ENCODE measurements at places on chromosomes 7 and 10.

DNA sequence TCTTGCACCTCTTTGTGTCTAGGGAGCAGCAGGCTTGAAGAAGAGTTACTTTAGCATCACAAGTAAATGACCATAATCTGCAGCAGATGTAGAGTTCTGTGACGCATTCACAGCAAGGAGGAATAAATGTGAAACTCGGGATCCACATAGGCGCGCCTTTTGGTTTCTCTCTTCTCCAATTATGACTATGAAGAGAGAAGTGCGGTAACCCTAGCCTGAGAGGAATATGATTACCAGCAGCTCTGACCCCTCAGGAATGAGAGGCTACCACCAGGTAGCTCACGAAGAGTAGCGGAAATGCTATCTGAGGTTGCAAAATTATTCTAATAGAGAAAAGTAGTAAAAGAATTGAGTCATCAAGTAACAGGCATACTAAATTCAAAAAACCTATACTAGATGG lies 25.2 kb upstream of the DMTF1 start:
- DNase-seq = no peak

- DNase-seq = no peak
Observed at GRCh38 chr10:3414667-3415023, 242.1 kb upstream of the PITRM1 start.

DNA sequence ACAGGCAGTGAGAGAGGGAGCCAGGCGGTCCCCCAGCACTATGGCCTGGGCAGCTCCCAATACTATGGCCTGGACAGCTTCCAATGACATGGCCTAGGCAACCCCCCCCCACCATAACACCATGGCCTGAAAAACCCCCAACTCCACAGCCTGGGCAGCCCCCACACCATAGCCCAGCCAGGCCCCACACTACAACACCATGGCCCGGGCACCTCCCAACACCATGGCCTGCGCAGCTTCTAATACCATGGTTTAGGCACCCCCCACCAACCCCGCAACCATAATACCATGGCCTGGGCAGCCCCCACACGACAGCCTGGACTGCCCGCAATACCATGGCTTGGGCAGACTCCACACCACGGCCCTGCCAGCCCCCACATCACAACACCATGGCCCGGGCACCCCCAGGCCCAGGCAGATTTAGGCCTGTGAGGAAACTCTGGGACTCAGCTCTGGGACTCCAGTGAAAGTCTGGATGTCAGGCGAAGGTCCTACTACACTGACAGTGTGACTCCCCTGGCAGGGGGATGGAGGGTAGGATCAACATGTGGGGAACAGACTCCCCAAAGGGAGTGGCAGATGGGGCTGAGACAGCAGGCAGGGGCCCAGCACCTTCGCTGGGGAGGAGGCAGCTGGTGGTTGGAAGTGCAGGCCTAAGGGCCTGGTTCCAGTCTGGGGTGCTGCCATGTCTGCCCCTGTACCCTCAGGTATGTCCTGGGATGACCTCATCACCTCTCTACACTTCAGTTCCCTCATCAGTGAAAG lies 8.7 kb downstream of the CPXM2 start:
- DNase-seq = no peak

GRCh38 chr10:70967591-70968587 lies 79.5 kb upstream of the PCBD1 start:
- DNase-seq = no peak

DNA sequence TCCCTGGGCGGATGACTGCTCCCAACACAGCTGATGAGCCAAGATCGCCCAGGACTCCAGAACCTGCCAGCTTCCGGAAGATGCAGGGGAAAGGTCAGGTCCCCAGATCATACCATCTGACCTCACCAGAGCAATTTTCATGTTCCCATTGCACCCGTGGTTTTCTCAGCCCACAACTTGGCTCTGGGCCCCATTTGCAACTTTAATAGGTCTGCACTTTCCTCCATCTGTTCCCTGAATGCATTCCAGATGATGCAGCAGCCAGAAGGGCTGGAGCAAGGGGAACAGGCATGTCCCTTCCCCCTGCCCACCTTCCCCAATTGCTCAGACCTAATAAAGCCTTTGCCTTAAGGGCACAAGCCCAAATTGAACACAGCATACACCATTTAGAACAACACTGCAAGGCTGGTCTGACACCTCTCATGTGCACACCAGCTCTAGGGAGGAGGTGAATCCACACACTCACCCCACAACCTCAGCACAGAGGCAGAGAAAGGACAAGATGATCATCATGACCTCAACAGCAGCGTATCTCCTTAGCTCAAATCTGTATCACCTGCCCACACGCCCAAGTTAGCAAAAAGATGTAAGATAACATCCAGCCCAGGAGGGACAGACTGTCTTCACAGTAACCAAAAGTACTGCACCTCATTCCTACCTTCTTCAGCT lies 87.5 kb downstream of the PLXNA4 start:
- no peak for DNase-seq

GRCh38 chr7:134315679-134316538 lies 821 bp downstream of the SLC35B4 start:
- DNase-seq = peak; percentile 14

DNA sequence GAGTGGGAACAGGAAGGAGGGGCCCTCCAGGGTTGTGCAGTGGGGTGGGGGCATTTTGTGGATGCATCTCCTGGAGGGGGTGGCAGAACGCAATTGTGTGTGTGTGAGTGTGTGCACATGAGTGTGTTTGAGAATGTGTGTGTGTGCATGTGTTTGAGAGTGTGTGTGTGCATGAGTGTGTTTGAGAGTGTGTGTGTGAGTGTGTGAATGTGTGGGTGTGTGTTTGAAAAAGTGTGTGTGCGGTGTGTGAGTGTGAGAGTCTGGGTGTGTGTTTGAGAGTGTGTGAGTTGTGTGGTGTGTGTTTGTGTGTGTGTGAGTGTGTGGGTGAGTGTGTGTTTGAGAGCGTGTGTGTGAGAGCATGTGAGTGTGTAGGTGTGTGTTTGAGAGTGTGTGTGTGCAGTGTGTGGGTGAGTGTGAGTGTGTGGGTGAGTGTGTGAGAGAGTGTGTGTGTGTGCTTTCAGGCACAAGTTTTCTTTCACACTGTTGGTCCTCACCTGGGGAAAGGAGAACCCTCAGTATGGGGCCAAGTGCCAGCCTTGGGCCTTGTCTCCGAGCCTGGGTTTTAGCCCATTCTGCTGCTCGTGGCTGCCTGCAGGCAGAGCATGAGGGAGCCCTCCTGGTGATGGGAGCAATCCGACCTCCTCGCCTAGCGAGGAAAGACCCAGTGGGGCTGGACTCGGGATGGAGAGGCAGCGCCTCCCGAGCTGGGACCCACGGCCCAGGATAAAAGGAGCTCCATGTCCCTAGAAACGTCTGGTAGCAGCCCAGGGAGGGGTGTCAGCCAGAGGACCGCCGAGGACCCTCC lies 35.6 kb downstream of the CDH23 start:
- DNase-seq = no peak

- DNase-seq = no peak
Observed at GRCh38 chr10:111004016-111004415, 72.8 kb upstream of the ADRA2A start.

GRCh38 chr7:16651396-16652239 lies 5.6 kb downstream of the BZW2 start:
- DNase-seq = peak; percentile 10

DNA sequence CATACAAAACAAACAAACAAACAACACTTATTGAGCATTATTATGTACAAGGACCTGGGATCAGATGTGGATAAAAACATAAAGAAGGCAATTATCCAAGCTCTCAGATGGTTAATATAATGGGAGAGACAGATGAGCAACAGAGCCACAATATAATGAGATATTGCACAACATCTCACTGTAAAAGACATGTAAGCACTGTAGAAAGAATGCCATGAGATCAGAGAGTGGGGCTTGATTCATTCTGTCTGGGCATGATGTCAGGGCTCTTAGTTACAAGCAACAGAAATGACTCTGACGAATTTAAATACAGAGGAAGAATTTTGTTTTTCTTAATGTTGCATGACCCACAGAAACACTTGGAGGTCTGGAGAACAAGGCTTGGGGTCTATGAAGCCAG lies 164.7 kb upstream of the PLXDC2 start:
- DNase-seq = no peak

GRCh38 chr10:129511086-129511485 lies 44.0 kb downstream of the MGMT start:
- no peak for DNase-seq

GRCh38 chr10:34275626-34276130 lies 539.4 kb downstream of the PARD3 start:
- no peak for DNase-seq

DNA sequence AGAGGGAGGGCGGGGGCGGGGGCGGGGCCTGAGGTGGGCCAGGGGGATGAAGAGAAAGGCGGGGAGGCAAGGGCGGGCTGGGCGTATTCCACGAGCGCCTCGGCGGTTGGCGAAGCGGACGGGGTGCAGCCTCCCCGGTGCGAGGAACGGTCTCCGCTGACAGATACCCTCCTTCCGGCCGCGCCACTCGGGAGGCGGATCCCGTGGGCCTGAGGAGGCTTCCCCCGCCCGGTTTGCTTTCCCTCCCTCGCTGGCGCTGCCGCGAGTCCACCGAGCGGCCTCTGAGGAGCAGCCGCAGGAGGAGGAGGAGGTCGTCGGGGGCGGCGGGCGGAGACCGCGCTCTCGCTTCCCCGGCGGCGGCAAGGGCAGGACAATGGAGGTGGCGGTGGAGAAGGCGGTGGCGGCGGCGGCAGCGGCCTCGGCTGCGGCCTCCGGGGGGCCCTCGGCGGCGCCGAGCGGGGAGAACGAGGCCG lies at the start of gene TRIM24:
Gene TRIM24 (plus strand): TSS at position 84 of the 473 bp plus-strand sequence. CDS start 290 bp downstream, at position 374.
- no peak for DNase-seq

DNA sequence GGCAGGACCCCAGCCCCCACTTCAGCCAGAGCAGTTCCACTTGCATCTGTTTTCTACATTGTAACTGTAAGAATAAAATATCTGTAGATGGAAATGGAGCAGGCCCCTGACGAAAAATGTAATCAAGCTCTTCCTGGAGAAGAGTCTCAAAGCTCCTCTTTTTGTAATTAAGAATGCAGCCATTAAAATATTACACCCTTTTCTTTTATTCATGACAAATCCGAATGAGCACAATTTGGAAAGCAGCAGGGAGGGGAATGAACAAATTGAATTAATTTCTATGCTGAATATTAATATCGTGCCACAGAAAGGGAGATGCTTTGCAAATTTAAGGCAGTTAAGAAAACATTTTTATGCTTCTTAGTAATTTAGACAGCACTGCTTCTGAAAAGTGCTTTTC lies 24.8 kb upstream of the CAPZA2 start:
- DNase-seq = no peak

DNA sequence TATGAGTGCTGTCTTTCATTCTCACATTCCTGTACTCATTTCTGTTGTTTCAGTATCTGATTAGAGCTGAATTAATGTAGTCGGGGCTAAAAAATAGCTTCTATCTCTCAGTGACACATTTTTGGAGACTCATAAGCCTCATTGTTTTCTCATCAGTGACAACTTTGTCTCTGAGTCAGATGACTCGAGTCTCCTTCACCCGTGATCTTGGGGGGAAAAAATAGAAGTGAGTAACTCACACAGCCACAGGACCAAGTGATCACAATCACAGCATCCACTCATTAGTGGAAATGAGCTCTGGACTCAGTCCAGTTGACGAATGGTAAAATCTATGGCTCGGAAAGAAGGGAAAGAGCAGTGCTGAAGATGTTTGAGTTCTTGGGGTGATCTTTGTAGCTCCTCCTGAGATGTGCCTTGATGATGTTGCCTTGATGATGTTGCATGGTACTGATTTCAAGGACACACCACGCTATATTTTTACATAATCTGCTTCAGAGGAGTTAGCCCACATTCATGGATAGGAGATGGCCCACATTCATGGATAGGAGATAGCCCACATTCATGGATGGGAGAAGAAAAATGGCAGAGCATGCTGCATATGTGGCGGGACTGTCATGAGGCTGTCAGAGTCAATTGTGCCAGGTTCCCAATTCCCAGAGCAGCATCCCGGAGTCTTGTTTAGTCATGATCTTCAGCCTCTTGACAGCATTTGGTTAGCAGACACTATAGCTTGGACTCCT lies 214.7 kb downstream of the CELF2 start:
- no peak for DNase-seq

DNA sequence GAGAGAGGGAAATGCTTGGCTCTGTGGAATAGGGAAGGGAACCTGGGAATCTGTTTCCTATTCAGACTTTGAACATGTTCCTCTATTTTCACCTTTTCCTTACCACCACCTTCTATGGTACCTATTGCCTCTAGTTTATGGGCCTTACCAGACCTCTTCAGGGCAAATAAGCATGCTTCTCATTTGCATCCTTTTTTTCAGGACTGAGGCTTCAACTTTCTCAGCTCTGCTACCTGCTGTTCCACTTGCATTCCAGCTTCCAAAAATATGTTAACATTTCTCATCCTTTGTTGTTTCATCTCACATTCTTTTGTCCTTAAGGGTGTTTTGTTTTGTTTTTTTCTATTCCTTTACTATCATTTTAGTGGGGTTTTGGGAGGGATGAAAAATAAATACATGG lies 77.9 kb upstream of the MXI1 start:
- no peak for DNase-seq

DNA sequence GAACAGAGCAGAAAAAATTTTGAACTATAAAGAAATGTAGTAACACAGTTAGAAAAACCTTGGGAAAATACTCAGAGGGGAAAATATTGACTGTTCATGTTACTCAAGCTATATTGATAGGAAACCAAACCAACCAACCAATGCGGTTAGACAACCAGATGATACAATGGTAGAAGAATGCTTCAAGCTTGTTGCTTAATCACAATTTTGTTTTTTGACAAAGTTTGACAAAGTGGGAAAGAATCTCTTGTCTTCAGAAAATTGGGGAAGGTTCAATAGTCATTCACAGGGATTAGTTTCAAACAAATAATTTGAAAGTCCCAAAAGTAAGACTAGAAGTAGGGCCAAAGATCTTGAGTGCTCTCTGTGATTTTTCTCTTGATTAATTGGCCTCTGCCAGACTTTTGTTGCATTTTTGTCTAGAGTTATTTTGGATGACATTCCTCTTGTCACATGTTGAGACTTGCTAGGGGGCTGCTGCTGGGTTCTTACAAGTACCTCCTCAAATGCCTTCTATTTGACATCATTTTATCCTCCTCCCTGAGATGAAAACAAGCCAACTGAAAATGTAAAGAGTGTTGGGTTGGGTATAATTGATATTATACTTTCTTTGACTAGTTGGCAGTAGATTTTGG lies 233.1 kb upstream of the PHYHIPL start:
- no peak for DNase-seq

- no peak for DNase-seq
Observed at GRCh38 chr10:121952226-121952625, 22.8 kb downstream of the NSMCE4A start.

DNA sequence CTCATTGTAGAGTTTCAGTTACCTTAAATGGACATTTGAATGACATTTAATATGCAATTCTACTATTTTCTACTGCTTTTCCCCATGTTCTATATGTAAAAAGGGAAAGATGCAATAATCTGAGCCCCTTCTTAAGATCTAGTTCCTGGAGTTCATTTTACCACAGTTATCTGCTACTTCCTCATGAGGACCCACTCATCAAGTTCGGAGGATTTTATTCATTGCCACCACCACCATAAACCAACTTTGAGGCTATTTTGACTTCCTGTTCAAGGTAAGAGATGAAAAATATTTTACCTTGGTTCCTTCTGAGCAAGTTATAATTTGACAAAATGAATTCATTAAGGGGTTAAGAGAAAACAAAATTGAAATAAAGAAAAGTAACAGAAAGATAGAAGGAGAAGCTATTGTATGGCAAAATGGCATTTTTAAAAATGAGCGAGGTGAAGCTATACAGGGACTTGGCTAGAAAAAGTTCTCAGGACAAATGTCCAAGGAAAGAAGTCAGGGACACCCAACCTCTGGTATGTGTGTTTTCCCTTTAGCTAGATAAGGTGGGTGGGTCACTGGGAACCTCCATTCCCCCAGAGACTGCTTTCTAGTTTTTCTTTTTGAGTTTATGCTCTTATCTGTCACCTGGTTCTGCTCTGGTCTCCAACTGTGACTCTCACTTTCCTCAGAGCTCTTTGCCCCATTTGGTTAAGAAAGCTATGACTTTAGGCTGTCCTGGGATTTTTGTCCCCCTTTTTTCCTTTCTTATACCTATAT lies 14.9 kb upstream of the FAM3C start:
- no peak for DNase-seq
